ENCODE measurements at places on chromosomes 6 and 20. TPM values are rescaled to one million over a fixed set of nuclear protein-coding genes. Genes with fewer than 3 reads are reported as not detected.

Gene ENPP4
- total RNA-seq: 7.3 TPM

- no peak for DNase-seq
Observed at GRCh38 chr20:52530571-52530970, 339.0 kb upstream of the ZFP64 start.

GRCh38 chr6:121857551-121857950 lies 422.1 kb downstream of the GJA1 start:
- DNase-seq: no peak

DNA sequence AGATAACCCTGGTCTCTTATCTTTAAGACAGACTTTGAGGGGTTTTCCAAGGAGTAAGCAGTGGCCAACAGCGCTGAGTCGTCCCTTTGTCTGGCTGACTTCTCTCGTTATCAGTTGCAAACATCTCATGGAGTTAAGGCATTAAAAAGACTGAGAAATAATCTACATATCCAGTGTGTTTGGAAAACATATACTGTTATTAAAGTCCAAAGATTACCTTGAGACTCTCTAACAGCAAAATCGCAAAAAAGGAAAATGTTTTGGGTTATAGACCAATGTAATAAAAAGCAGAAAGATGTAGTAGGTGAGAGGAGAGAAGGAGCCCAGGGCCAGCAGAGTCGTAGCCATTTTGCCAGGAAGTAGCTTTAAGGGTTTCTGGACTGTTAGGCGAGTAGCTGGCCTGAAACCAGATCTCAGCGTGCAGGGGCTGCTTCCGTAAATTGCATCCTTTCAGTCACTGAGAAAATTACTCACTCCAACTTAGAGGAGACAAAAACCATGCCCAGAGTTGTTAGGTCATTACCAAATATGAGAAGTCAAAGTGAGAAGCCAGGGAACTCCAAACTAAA lies 24.6 kb downstream of the MYLK4 start:
- DNase-seq: no peak

- no peak for DNase-seq
Observed at GRCh38 chr20:51236421-51236820, 213.5 kb upstream of the KCNG1 start.

Gene TMEM181
- 33.5 TPM for total RNA-seq

Gene APOM
- total RNA-seq: 2.9 TPM

DNA sequence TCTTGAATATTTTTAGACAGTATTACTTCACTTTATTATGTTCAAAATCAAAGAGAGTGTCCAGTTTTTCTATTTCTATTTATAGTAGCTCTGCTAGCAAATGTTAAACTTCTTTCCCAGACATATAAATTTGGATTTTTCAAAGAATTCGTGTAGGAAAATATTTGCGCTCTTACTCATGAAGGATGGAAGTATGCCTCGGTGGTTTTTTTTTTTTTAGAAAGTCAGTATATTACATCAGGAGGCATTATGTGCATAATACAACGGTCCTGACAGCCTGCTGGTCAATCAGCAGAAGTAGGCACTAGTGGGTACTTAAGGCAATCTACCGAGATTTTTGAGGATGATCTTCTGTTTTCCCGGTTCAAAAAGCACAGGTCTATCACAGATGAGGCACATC lies 249.3 kb downstream of the TBX18 start:
- DNase-seq: no peak

Gene OR2B2
- total RNA-seq: not detected

DNA sequence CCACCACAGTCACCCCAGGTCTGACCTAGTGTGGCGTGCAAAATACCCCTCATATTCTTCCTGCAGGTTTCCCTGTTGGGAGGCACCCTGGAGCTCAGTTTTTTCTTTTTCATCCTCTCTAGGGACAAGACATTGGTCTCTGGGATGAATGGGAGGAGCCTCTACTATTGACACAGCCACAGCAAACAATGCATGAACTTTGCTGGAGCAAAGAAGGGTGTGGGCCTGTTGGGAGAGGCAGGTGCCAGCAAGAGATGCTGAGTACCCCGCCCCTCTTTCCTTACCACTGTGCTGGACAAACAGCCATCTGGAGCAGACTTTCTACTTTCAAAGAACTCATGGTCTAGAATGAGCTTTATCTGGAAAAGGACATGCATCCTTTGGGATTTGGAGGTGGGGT lies 10.1 kb downstream of the TGM3 start:
- no peak for DNase-seq

GRCh38 chr20:20637998-20638725 lies 74.3 kb downstream of the RALGAPA2 start:
- no peak for DNase-seq

DNA sequence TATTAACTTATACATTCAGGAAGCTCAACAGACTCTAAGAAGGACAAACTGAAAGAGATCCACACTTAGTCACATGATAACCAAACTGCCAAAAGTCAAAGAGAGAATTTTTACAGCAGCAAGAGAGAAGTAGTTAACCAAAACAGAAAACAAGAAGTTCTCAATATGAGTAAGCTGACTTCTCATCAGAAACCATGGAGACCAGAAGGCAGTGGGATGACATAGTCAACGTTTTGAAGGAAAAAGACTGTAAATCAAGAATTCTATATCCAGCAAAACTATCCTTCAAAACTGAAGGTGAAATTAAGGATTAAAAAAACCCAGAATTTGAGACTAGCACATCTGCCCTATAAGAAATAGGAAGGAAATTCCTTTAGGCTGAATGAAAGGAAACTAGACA lies 60.4 kb downstream of the COL19A1 start:
- no peak for DNase-seq

- DNase-seq: no peak
Observed at GRCh38 chr20:61042506-61043385, 209.3 kb upstream of the CDH4 start.

Gene SPDEF
- not detected for total RNA-seq

DNA sequence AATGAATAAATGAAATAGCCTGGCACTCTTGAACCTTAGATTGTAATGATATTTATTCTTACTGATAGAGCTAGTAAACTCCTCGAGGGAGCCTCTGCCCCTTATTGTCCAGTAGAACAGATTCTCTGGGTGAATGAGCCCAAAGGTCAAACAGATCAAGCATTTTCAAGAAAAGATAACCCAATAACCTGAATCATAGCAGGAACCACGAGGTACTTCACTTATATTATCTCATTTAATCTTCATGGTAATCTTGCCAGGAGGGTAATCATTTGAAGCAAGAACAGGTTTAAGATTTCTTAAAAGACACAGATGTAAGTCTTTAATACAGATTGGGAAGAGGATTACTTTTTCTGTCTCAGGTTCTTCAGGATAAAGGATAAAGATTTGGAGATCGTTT lies 17.0 kb upstream of the TBCC start:
- DNase-seq: no peak

DNA sequence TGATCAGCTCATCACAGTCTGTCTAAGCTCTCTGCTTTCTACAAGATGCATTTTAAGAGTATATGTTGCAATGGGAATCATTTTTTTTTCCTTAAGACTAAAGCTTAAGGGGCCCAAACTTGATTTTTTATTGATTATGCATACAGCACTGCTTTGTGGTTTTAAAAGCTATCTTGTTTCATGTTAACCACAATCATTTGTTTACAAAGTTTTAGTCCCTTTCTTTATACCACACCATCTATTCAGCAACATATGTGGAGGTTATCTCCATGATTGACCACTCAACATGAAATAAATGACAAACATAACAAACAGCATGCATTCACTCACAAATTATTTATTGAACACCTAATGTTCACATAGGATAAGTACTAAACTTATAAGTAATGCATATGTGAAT lies 119.1 kb downstream of the FHL5 start:
- no peak for DNase-seq

Gene CST4
- not detected for total RNA-seq

GRCh38 chr6:168804331-168804730 lies 363.3 kb downstream of the SMOC2 start:
- DNase-seq: no peak

DNA sequence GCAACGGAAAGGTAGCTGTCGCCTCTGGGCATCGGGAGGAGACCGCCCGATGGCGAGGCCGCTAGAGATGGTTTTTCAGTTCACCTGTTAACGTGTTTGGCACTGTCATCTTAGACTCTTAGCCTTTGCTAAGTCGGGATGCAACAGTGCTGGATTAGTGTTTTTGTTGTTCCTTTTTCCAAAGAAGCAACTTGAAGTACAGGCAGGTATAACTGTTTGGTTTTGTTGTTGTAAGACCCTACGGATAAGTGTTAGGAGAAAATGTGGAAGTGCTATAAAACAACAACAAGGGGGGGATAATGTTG lies 723 bp downstream of the MANEA start:
- DNase-seq: no peak

- DNase-seq: no peak
Observed at GRCh38 chr6:33964387-33964786, 160.6 kb upstream of the MLN start.

Gene ATG5
- total RNA-seq: 38.5 TPM

- no peak for DNase-seq
Observed at GRCh38 chr20:58719258-58719657, 26.7 kb downstream of the NPEPL1 start.

Gene ZNF133
- total RNA-seq: 16.4 TPM

Gene ALDH8A1
- not detected for total RNA-seq

DNA sequence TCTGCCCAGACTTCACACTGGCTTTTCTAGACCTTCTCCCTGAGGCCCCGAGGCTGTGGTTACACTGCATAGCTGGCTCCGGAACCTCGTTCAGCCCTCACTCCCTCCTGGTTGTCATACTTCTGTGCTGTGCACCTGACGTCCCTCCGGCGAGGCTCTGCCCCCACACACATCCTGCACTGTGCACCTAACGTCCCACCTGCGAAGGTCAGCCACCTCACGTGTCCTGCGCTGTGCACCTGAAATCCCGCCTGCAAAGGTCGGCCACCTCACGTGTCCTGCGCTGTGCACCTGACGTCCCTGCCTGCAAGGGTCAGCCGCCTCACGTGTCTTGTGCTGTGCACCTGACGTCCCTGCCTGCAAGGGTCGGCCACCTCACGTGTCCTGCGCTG lies 111.0 kb upstream of the FRMD1 start:
- no peak for DNase-seq

GRCh38 chr6:107604549-107604948 lies 114.6 kb downstream of the SOBP start:
- DNase-seq: no peak

GRCh38 chr6:122726649-122727048 lies 52.9 kb upstream of the FABP7 start:
- DNase-seq: peak; percentile 31

DNA sequence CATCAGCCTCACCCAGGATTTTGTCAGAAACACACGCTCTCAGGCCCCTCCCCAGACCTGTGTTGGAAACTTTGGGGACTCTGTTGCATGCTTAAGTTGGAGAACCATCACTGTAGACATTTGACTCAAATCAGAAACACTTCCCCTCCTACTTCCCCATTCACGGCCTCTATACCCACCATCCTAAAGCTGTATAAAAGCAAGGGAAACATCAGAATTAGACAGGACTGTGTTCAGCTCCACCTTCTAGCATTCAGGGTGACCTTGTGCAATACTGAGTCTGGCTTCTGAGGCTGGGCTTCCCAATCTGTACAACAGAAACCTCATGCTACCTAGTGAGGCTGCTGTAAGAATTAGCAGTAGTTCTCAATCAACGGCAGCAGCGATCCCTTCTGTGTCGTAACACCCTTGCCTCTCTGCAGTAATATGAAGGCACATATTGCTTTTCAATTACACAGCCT lies 252.3 kb downstream of the LY86 start:
- DNase-seq: no peak

- DNase-seq: peak; percentile 6
Observed at GRCh38 chr6:75600768-75601167, 912 bp upstream of the SENP6 start.

DNA sequence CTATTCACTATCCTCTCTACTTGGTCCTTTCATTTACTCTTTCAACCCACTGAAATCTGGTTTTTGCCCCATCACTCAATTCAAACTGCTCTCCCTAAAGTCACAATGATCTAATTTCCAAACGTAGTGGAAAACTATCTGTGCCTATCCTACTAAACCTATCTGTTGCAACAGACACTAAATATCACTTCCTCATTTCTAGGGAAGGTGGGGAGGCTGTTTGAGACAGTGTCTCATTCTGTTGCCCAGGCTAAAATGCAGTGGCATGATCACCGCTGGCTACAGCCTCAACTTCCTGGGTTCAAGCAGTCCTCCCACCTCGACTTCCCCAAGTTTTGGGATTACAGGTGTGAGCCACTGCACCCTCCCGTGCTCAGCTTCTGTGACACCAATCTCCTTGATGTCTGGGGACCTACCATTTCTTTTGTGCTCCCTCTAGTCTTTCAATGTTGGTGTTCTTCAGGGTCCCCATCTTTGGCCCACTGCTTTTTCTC lies 8.8 kb downstream of the RANBP9 start:
- no peak for DNase-seq

- no peak for DNase-seq
Observed at GRCh38 chr6:170044836-170045562, 245.9 kb downstream of the DLL1 start.

GRCh38 chr6:11333132-11333849 lies 100.8 kb upstream of the NEDD9 start:
- DNase-seq: peak; percentile 58

DNA sequence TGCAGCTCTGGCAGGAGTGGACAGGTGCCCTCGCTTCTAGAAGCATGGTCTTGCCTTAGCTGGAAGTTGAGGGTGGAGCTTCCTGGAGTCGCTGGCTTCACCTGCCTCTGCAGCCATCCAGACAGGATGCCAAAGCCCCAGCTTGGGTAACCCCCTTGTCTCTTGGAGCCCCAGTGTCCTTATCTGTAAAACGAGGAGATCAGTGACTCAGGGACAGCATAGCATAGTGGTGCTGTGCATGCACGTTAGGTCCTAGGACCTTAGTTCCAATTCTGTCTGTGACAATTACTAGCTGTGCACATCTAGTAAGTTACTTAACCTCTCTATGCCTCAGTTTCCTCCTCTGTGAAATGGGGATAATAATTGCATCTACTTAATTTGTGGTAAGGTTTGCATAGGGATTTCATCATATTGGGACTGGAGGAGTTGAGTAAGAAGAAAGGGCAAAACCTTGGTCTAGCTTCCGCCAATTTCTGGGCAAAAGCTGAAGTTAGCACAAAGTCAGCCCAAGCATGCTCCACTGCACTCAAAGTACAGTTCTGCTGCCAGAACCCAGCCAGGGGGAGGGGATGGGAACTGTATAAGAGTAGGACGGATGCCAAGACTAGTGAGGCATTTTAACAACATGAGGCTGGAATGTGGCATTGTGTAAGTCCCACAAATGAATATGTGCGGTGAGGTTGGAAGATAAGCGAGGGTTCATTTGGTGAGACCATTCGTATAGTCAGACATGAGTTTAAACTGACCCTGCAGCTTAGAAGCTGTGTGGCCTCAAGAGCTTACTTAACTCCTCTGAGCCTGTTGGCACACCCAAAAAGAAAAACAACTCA lies 24.5 kb downstream of the TOX2 start:
- peak; percentile 73 for DNase-seq

GRCh38 chr20:60202046-60202445 lies 243.8 kb downstream of the CDH26 start:
- no peak for DNase-seq

Gene PRDM1
- 0.67 TPM for total RNA-seq

Gene HLA-G
- total RNA-seq: not detected

DNA sequence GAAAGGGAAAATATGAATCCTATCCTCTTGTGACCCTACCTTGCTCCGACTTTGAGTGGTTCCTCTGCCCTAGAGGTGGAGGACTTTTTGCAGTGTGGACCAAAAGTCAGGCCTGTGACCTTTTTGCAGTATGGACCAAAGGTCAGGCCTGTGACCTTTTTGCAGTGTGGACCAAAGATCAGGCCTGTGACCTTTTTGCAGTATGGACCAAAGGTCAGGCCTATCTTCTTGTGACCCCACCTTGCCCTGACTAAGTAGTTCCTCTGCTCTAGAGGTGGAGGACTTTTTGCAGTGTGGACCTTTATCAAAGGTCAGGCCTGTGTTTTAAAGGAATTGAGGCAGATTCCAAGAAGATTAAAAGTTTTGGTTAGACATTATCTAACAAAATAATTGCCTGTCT lies 10.9 kb upstream of the ERVFRD-1 start:
- no peak for DNase-seq

Gene FAM83D
- total RNA-seq: 0.67 TPM

Data from myocyte (in vitro differentiated cells).